Esophagus mucosa (tissue), 1 donor: ENCODE measurements at places on chromosomes 2 and 18. TPM values are rescaled to one million over a fixed set of nuclear protein-coding genes. Genes with fewer than 3 reads are reported as not detected.

GRCh38 chr18:63909870-63910269 lies 2.1 kb downstream of the SERPINB10 start:
- peak; percentile 87 for ATAC-seq

- no peak for ATAC-seq
Observed at GRCh38 chr2:121532347-121532766, 1.7 kb downstream of the RNU4ATAC start.

DNA sequence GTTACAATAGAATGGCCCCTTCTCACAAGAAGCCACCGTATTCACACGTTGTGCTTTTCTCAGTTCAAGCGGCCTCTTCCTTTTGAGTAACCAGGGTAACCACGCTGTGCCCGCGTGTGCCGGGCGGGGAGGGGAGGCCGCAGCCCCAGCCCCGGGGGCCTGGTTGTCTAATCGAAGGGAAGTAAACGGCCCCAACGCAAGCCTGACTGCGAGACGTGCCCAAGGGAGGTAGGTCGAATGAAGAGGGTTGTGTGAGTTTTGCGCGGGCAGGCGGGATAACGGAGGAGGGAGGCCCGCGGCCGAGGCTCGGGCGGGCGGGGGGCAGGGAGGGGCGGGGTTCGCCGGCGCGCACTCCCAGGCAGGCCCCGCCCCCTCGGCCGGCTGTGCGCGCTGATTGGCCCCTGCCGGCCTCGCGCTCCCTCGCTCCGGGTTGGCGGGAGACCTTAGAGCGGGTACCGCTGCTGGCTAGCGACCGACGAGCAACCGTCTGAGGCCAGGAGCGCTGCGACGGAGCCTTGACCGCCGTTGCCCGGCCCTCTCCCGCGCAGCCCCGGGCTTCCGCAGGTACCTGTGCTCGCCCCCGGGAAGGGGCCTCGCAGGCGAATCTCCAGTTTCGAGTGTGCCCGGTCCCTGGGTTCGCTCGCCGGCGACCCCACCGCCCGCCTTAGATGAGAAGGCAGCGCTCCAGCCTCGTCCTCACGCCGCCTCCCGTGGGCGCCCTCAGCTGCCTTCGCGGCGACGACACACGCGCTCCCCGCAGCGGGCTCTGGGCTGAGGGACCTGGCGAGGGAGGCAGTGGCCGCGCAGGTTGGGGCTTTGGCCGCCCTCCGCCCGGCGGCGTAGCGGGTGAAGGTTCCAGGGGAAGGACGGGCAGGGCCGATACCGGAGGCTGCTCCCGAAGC lies at the start of gene SPDYA:
TSS of gene SPDYA (plus strand) at position 451 of the 902 bp plus-strand sequence. CDS start 5,181 bp downstream, outside the sequence.
- peak; percentile 85 for ATAC-seq

GRCh38 chr18:49094979-49095632 lies 144.3 kb upstream of the SMAD7 start:
- no peak for ATAC-seq

DNA sequence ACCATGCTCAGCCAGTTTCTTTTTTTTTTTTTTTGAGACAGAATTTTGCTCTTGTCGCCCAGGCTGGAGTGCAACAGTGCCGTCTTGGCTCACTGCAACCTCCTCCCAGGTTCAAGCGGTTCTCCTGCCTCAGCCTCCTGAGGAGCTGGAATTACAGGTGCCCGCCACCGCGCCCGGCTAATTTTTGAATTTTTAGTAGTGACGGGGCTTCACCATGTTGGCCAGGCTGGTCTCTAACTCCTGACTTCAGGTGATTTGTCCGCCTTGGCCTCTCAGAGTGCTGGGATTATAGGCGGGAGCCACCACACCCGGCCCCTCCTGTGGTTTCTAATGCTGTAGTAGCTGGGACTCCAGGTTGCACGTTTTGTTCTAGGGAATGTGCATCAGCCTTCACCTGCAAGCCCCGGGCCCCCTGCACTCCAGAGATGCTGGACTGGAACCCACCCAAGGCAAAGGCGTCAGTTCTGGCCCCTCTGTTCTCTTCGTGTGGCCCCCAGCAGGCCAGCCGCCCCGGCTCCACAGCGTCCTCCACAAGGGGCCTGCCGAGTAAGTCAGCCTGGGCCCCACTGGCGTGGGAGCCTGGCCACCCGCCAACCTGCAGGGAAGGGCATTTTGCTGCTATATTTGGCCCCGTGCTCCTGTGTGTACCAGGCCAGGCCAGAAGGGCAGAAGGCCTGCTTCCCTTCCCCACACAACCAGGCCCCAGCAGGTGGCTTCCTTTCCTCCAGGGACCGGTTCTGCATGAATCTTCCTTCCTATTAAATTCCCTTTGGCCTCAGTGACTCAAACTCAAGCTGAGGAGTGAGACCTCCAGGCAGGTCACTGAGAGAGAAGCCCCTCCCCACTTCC lies 25.7 kb upstream of the B3GNT7 start:
- ATAC-seq, result no peak

DNA sequence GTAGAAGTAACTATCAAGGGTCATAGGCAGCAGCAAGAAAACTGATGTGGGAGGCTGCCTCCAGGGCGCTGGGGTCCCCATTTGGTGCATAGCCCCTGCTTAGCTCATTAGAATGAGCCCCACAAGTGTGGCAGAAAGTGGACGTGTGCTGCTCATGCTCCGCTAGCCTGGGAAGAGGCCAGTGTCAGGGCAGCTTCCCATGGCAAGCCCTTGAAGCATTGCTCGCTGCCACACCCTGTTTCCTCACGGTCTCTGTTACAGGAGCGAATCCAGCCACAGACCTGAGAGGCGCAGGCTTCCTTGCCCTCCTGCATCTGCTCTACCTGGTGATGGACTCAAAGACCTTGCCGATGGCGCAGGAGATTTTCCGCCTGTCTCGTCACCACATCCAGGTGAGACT lies 22.5 kb downstream of the ELMOD3 start:
- peak; percentile 71 for ATAC-seq

GRCh38 chr2:72669121-72669520 lies 156.7 kb downstream of the EXOC6B start:
- ATAC-seq, result peak; percentile 41

GRCh38 chr2:134623796-134624195 lies 95.0 kb downstream of the TMEM163 start:
- no peak for ATAC-seq

DNA sequence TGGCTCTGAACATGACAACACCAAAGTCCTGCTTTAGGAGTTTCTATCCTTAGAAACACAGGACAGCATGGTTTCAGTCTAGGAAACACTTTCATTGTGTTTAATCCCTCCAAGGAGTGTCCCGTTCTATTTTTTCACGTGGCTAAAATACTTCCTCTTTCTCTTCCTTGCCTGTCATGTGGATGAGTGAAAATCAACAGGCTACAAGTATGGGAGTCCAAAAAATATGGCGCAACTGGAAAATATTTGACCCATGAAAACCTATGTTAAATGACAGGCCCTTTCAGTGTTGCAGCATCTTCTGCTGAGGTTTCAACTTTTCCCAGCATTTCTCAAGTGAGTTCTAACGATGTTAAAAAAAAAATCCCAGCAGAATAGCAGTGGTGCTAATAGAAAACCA lies 146.3 kb downstream of the LAMA3 start:
- ATAC-seq, result peak; percentile 53

DNA sequence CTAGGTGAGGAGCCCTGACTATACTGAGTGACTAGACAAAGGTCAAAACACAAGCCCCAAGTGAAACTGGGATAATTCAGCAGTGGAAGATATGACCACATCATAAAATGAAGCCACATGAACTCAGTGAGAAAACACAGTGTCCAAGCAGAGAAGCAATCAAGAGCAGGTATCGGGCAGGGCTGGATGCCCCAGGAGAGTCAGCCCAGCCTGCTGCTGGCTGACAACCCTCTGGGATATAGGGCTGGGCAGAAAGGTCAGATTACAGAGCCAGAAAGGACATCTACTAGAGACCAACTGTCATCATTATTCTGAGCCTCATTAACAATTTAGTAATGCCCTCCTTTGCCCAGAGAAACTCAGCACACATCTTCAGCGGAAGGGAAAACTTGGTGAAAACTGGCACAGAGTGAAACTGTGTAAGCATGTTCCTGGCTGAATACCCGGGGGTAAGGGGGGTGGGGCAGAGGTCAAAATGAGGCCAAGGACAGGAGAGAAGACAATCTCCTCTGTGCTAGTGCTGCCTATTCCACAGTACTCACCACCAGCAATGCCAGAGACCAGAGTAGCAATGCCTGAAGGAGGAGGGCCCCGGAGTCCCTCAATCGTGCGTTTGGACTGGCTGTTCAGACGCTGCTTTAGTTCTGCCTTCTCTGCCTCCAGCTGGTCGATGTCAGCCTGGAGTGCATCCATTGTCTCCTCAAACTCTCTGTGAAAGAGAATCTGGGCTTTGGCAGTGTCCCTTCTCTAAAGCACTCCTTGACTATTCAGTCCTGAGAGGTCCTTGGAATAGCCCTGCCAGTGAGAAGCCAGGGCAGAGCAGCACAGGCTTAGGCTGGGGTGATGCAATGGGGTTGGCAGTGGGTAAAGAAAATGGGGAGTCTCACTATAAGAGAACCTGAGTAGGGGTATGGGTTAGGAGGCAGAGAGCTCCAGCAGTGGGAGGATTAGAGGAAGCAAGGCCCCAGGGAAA lies 15.3 kb downstream of the DCTN1 start:
- ATAC-seq, result no peak

- ATAC-seq, result no peak
Observed at GRCh38 chr18:6363216-6363615, 51.5 kb downstream of the L3MBTL4 start.

GRCh38 chr2:129742415-129743180 lies 236.9 kb upstream of the RAB6C start:
- ATAC-seq, result no peak

GRCh38 chr2:213806125-213806726 lies 522.0 kb downstream of the SPAG16 start:
- ATAC-seq, result no peak

DNA sequence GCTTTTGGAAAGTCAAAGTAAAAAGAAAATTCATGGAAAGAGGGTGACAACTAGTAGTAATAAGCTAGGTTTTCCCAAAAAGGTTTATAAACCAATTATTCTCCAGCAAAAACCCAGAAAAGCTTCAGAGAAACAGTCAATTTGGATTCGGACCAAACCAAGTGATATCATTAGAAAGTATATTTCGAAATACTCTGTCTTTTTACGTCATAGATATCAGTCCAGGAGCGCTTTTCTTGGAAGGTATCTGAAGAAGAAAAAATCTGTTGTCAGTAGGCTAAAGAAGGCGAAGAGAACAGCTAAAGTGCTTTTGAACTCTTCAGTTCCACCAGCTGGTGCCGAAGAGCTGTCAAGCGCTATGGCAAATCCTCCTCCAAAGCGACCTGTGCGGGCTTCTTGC lies 36.6 kb downstream of the ZDBF2 start:
- no peak for ATAC-seq

Gene EXOC6B
- 31.6 TPM for total RNA-seq

Gene CGREF1
- 0.96 TPM for total RNA-seq

Gene EVX2
- total RNA-seq, result not detected

Gene TAF4B
- 3.3 TPM for total RNA-seq

Gene GBX2
- total RNA-seq, result not detected

Gene MRO
- not detected for total RNA-seq
